NCI-H1048 (cell line): ENCODE measurements at places on chromosomes 12 and 14.

- no peak for DNase-seq
Observed at GRCh38 chr14:99351166-99352007, 79.4 kb upstream of the BCL11B start.

GRCh38 chr12:95265765-95266164 lies 48.2 kb downstream of the VEZT start:
- no peak for DNase-seq

DNA sequence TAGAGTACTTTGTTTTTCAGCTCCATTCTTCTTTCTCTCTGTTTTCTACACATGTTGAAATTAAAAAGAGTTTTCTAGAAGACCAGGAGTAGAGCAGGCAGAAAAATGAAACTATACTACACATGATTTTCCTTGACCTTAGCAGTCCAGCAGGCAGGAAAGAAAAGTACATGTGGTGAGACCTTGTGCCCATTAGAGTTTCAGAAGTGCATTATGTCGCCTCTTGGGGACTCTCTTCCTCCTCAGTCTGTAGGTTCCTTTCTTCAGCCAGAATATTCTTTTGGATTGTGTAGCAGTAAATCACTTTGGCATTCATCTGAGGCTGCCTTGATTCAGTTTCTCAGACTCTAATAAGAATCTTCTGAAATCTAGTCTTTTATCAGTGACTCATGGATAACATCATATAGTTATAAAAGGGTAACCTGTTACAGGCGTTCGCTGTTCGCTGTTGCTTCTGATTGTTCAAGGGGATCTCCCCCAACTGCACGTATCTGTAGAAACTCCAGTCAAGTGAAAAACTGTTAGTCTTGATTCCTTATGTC lies 161.8 kb downstream of the ANO4 start:
- no peak for DNase-seq

DNA sequence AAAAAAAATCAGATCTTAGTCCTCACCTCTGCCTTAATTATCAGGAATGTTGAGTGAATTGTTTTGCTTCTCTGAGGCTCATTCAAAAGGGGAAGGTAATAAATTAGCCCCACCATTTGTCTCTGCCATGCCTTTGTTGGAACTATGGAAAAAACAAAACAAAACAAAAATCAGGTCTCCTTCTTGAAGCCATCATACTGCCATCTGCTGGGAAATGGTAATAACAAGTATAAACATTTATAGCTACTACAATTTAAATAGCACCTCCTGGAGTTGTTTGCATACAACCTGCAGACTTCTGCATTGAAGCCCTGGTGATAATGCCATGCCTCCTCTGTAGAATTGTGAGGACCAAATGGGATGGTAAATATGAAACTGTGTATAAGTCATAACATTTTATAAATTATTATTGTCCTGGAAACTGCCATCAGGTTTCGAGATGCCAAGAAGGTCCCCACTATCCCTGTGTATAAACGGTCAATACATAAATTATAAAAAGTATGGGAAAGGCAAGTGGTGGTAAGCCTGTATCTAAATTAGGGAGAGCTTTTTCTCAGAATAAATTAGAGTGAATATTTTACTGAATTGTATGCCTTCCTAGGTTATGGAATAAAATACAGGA lies 87.2 kb upstream of the FGD4 start:
- DNase-seq, result peak; percentile 26

DNA sequence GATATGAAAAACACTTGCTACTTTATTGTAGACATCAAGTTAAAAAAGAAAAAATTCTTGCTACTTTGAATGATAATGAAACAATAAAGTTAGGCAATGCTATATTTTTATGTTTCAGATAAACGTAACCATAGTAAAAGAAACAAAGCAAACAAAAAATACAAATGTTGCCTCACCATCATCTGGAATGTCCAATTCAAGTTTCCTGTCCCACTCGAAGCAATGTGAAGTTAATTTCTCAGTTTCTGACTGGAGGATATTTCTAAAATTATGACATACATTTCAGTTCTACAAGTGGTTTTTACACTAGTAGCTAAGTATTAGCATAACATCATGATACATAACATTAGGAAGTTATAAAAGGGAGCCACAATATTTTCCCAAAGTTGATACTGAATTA lies 20.9 kb downstream of the DLGAP5 start:
- DNase-seq, result no peak

GRCh38 chr12:1920436-1920835 lies 2.0 kb upstream of the CACNA2D4 start:
- DNase-seq, result no peak

DNA sequence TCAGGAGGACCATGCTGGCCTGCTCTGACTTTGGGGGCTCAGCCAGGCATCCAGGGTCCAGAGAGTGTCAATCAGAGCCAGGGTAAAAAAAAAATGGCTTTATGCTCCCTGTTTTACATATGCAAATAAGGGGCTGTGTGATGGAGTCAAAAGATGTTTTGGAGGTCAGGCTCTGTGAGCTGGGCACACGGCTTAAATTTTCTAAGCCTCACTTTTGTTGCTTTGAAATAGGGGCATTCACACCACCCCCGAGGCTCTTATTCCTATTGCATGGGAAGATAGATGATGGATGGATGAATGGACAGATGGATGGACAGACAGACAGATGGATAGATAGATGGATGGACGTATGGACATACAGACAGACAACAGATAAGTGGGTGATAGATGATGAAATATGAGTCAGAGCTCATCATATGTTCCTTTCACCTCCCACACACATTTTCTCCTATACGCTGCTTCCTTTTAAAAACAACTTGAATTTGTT lies 42.7 kb downstream of the RIN3 start:
- no peak for DNase-seq

DNA sequence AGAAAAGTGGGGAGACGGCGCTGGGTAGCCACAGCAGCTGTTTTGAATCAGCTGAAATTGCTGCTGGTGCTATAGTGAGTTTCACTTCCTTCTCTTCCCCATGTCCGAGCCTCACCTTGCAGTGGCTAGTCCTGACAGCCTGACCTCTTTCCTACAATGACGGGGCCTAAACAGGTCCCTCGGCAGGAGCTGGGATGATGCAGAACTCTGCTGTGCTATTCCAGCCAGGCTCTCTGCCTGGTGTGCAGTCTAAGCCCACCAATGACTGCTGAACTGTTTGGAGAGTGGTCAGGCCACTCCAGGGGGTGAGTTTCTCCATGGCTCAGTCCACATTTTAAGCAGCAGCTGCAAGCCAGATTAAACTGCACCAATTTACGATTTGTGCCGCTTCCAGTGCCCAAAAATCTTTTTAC lies 207.3 kb downstream of the TTC7B start:
- no peak for DNase-seq

DNA sequence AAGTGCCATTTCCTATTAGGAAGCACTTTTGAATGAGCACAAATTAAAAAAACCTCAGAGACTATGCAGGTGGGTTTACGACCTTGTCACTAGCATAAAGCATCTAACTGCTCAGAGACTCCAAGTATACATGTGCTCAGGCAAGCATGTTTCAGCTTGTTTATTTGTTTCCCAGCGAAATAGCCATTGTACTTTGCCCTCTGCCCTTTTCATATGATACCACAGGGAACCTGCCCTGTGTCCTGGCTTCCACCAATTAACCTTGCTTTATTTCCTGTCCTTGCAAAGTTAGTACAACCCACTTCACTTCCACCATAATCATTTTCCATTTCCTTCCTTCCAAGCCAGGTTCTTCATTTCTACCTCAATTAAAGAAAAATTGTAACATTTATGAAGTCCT lies 194.9 kb downstream of the DUSP6 start:
- no peak for DNase-seq

- DNase-seq, result no peak
Observed at GRCh38 chr12:103399986-103400385, 95.8 kb downstream of the C12orf42 start.

DNA sequence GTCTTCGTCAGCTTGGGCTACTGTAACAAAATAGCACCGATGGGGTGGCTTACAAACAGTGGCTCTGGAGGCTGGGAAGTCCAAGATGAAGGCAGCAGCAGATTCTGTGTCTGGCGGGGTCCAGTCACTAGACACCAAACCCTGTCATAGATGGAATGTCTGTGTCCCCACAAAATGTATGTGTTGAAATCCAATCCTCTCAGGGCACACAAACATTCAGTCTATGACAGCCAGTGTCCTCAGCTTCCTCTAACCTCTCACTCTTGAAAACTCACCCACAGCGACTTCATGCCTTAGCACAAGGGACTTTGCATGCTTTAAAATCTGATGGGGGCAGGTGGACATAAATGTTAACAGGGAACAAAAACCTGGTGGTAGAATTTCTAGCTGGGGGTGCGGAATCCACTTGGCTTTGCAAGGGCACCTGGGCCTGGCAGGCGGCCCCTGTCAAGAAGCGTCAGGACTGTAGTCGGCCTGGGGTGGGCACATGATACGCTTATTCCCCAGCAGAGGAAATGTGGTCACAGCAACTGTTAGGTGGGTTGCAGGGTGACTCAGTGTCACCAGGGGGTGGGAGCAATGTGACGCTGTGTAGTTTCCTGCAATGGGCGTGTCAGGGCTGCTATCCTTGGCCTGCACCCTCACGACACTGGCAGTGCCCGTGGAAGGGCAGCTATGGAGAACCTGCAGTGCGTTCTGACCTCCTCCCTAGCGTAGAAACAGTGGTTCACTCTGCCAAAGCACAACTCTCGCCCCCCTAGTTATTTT lies 17.7 kb downstream of the RIN3 start:
- no peak for DNase-seq

DNA sequence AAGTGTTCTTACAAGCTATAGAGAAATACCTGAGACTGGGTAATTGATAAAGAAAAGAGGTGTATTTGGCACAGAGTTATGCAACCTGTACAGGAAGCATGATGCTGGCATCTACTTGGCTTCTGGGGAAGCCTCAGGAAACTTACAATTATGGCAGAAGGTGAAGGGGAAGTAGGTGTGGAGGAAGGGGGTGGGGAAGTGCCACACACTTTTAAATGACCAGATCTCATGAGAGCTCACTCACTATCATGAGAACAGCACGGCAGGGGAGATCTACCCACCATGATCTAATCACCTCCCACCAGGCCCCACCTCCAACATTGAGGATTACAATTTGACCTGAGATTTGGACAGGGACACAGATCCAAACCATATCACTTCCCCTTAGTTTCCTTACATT lies 32.8 kb downstream of the TSHR start:
- no peak for DNase-seq

DNA sequence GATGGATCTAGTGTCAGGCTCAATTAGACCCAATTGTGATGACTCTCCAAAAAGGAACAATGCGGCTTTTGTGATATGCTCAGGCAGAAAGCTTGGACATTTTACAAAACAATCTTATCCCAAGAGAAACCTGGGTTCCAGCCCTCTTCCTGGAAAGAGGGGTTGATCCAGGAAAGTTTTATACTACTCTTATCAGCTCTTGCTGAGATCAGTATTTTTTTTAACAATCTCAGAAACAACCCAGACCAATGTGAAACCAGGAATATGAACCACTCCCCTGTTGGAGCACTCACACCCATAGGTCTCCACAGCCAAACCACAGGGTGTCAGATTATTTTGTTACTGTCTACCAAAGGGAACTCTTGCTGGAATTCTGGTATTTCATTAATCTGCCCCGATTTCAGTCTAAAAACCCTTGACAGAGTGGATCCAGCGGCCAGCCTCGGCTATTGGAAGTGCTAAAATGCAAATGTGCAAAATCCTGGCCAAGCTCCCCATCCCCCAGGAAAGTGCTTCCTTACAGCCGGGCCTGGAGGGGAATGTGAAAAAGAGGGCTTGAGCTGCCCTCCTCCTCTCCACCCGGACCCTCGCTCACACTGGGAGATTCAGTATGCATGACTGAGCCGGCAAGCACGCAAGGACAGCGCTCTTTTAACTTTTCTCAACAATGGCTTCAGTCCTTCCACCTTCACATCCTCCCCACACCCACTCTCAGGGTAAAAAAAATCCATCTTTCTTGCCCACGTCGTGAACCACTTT lies 4.0 kb downstream of the FBXL14 start:
- DNase-seq, result no peak

- DNase-seq, result no peak
Observed at GRCh38 chr12:124796303-124796960, 67.2 kb downstream of the SCARB1 start.

DNA sequence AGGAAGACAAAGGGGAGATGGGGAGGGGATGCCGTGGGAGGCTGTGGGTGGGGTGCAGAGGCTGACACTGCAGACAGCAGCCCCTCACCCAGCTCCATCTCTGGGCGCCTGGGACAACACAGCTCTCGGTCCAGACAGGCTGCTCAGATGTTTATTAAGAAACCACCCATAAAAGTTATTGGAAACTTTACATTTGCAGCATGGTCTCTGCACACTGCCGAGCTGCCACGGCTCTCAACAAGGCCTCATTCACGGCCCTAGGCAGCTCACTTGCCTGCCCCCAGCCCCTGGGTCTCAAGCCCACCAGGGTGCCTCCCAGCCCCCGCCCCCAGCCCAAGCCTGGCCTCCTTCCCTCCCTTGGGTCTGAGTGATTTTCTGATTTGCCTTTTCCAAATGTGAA lies 21.0 kb upstream of the COL2A1 start:
- DNase-seq, result no peak

GRCh38 chr14:48390346-48390745 lies 714.9 kb upstream of the MDGA2 start:
- no peak for DNase-seq

GRCh38 chr14:46550836-46551235 lies 100.7 kb downstream of the RPL10L start:
- DNase-seq, result no peak

DNA sequence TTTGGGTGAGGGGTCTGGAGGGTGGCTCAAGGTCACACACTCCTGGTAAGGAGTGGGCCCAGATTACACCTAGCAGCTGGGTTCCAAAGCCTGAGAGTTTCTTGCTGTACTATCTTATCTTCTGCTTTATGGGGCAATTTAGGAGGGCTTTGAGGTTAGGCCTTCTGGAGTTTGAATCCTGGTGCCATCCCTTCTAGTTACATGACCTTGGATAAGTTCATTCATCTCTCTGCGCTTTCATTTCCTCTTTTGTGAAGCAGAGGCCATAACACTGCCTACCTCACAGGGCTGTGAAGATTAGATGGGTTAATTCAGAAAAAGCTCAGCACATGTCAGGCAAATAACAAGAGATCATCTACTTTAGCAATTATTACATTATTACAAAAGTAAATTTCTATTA lies 7.4 kb upstream of the KRT77 start:
- no peak for DNase-seq

DNA sequence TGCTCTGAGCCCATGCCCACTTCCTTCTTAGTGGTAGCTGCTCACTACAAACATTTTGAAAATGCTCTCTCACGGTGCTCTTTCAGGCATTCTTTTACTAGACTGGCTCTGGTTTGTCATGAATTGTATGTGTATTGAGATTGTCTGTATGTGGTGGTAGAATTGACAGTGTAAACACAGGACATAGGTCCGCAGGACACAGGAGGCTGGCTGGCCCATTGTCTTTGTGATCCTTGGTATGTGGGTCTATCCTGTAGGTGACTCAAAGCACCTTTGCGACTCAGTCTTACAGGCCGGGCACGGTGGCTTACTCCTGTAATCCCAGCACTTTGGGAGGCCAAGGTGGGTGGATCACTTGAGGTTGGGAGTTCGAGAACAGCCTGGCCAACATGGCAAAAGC lies 250.9 kb downstream of the C12orf75 start:
- no peak for DNase-seq

DNA sequence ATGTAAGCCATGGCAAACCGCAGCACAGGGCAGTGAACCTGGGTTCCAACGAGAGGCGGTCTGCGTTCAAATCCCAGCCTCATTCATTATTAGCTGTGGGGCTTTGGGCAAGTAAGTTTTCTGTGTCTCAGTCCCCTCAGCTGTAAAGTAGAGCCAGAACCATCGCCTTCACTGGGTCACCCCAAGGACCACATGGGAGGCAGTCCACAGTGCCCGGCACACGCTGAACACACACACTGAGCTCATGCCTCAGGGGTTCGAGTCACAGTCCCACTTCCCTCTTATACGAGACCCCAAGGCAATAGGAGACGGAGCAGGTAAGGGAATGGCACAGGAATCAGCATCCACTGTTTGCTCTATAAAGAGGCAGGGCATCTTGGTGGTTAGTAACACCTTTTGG lies 19.1 kb downstream of the LRTM2 start:
- no peak for DNase-seq
